Cerebellar cortex (tissue), 1 donor: ENCODE measurements at places on chromosomes 6 and 20.

GRCh38 chr20:61288331-61288784 lies 36.3 kb downstream of the CDH4 start:
- DNase-seq = peak; percentile 5

- no peak for DNase-seq
These were observed 3.4 kb downstream of the TFAP2B start for GRCh38 chr6:50822078-50822476.

DNA sequence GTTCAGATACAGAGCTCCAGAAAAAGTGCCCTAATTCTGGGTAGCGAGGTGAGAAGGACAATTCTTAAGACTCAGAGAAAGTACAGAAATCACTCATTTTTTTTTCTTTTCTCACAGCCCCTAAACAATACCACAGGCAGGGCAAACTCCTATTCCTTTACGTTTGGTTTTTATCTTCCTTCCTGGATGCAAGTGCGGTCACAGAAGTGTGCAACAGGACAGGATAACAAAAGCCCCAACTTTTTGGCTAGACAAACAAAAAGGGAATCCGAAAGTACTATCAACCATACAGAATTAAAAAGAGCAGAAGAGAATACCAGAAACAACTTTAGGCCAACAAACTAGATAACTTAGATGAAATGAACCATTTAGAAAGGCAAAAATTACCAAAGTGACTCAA lies 18.4 kb upstream of the BEND6 start:
- DNase-seq = no peak

GRCh38 chr20:35369804-35370203 lies 42.0 kb downstream of the UQCC1 start:
- DNase-seq = no peak

DNA sequence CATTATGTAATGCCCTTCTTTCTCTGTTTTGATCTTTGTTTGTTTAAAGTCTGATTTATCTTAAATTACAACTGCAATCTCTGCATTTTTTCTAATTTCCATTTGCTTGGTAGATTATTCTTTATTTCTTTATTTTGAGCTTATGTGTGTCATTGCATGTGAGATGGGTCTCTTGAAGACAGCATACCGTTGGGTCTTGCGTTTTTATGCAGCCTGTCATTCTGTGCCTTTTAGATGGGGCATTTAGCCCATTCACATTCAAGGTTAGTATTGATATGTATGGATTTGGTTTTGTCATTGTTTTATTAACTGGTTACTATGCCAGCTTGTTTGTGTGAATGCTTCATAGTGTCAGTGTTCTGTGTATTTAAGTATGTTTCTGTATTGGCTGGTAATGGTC lies 84.9 kb upstream of the HMGCLL1 start:
- DNase-seq = no peak

- DNase-seq = no peak
These were observed 67.7 kb downstream of the SYNJ2 start for GRCh38 chr6:158049055-158050028.

GRCh38 chr6:37709932-37710555 lies 12.4 kb upstream of the MDGA1 start:
- DNase-seq = no peak

DNA sequence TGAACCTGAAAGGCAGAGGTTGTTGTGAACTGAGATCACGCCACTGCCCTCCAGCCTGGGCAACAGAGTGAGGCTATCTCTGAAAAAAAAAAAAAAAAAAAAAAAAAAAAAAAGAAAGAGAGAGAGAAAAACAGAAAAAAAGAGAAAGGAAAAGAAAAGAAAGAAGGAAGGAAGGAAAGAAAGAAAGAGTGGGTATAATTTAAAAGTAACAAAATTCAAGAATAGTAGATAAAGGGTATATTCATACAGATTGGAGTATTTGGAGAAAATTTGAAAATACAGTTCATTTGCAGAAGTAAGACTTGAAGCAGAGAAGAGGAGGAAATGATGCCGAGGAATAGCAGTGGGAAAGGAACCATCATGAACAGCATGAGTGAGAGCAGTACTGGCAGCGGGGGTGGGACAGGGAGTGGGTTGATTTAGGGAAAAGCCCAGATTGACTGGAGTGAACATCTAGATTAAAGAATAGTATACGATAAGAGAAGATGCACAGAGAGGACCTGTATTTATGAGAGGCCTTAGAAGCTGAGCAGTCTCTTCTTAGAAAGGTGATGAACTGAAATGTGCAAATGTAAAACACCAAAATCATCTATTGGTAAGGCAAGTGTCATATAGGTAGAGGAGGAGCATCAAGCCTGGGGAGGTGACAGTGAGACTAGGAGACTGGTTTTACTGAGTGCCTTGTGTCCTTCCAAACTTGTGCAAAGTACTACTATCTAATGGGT lies 17.8 kb upstream of the HLA-DRB1 start:
- DNase-seq = no peak

- no peak for DNase-seq
These were observed 11.1 kb upstream of the PEX7 start for GRCh38 chr6:136811272-136811671.

- no peak for DNase-seq
These were observed 60.1 kb upstream of the RALGAPA2 start for GRCh38 chr20:20772497-20773085.

DNA sequence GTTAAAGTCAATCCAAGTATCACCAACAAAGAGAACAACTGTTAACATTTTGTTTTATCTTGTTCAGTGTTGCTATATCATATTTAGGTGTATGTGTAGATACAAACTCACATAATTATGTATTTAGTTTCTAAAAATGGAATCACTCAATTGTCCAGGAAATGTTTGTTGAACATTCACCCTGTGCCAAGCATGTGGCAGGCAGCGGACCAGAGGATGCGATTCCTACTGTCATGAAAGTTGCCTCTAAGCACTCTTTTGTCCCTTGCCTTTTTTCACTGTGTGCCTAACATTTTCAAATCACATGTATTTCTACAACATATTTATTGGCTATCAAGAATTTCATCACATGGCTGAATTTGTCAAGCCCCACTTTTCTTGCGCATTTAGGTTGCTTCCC lies 16.9 kb upstream of the TGM2 start:
- no peak for DNase-seq

DNA sequence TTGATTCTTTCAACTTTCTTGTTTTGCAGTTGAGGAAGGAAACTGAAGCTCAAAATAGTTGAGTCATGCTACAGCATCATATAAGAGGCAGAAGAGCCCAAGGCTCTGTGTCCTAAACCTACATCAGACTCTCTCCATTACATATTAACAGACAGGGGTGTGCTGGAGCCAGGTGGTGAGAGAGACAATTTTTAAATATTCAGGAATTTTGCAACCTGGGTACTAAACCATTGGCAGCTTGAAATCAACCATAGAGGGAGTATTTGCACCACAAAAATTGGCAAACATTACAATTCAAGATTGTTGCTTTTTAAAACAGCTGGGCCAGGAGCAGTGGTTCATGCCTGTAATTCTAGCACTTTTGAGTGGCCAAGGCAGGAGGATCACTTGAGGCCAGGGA lies 65.8 kb upstream of the SOX4 start:
- no peak for DNase-seq

GRCh38 chr6:51513891-51514747 lies 573.3 kb downstream of the PKHD1 start:
- DNase-seq = no peak

DNA sequence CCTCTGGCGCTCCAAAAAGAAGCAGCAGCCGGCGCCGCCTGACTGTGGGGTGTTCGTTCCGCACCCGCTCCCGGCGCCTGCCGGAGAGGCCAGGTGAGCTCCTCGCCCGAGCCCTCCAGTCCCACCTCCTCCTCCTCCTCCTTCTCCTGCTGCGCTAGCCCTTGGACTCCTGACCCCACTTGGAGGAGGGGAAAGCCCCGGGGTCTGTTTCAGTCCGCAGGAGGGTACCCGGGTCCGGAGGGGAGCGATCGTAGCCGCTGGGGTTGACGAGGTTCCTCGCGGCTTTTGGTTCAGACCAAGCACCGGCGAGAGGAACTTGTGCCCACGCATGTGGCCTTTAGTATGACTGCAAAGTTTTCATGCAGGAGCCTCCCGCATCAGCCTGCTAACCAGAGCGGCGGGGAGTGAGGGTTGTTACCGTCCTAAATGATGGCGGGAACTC lies 493 bp downstream of the CRYBG1 start:
- DNase-seq = no peak

- peak; percentile 17 for DNase-seq
These were observed 26.3 kb downstream of the JAG1 start for GRCh38 chr20:10647471-10647870.

GRCh38 chr20:36399147-36399968 lies 93.2 kb downstream of the DLGAP4 start:
- DNase-seq = peak; percentile 69
